ENCODE measurements at places on chromosomes 4 and X.

DNA sequence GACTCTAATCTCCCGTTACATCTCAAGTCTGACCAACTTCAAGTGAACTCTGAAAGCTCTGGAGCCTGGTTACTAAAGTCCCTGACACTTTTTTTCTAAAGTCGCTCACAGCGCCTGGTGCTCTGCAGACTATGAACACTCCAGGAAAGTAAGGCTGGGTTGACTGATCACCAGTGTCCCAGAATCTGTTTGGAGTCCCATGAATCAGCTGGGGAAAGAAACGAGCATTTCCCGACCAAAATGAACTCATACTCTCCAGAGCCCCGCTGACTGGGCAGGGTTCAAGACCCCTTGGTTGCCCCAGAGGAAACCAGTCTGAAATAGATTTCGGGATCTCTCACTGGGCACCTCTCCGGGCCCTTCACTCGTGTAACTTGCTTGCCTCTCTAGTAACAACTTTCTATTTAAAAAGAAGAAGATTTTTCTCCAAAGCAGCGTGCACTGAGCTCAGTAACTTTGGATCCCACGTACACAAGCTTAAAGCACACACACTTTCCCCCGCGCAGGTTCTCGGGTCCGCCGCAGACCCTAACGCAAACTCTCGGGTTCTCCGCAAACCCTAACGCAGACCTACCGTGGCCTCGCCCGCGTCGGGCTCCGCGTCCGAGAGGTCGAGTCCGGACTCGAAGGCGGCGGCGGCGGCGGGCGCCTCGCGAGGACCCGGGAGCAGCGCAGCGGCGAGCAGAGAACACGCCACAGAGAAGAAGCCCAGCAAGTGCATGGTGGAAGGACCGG lies 964 bp downstream of the VEGFC start:
- no peak for DNase-seq

DNA sequence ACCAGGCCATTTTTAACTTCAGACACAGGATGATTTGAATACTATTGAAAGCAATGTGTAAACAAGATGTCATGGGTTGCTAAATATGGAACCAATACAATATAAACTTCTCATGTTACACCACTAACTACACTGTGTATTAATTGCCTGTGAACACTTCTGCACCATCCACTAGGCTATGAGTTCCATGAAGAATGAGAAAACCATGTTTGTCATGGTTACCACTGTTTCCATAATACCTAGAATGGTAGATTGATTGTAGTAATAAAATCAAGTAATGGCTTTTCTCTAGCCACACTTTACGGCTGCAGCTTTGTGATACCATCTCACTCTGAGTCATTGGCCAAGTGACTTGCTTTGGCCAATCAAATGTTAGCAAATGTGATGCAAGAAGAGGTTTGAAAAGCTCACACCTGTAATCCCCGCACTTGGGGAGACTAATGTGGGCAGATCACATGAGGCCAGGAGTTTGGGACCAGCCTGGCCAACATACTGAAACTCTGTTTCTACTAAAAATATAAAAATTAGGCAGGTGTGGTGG lies 19.9 kb upstream of the CYBB start:
- no peak for DNase-seq

- DNase-seq = no peak
Measured at GRCh38 chrX:114924856-114925255, 92.6 kb downstream of the IL13RA2 start.

DNA sequence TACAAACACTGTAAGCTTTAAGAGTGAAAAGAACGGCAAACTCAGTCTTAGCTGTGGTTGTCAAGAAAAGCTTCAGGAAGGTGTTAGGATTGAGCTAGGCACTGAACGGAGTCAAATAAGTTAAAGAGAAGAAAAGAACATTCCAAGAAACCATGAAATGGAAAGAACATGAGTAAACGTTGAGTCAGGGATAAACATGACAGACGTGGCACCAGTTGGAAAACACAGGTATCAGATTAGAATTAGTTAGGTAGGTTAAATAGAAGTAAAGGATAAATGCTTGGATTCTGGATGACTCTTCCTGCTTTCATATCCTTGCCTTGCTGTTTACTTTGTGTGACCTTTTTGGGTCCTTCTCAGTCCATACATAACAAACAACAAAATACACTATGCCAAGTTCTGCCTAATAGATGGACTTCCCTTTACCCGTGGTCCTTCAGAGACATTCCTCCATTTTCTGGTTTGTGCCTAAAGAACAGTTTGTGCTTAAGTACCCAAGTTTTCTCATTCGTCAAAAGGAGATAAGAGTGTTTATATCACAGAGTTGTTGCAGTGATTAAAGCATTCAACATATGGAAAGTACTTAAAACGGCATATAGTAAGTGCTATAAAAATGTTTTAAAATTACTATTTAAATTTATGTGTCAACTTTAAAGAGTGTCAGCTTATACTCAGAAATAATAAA lies 446.9 kb downstream of the TMA16 start:
- DNase-seq = no peak

DNA sequence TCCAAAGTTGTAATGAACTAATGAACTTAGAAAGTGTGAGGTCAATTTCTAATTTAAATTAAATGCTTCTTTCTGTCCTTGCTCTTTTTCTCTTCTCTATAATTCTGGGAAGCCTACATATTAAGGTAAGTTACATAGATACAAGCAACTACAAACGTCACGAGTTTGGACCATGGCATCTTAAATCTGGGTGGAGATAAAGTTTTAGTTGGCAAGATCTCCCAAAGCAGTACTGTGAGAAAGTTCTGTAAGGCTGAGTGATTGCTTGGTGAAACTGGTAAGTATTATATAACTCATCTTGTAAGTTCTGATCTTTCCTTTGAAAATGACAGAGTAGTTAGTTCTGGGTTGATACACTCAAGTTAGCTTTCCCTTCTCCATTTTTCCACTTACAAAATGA lies 125.7 kb upstream of the CBR4 start:
- DNase-seq = no peak

DNA sequence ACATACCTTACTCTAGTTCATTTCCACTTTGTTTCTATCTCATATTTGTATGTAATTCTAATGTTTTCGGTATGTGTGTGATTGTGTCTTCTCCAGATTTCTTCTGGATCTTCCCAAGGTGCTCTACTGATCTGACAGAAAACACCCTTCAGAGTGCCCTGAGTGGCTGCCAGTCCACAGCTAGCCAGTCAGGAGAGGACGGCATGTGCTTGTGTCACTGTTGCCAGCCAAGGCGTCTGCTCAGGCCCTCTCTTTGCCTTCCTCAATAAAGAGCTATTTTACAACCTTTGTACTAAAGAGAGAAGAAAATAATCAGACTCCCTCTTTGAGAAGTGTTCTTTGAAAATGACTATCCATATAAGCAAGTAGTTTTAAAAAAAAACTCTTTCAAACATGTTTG lies 29.0 kb downstream of the CD99L2 start:
- DNase-seq = no peak

DNA sequence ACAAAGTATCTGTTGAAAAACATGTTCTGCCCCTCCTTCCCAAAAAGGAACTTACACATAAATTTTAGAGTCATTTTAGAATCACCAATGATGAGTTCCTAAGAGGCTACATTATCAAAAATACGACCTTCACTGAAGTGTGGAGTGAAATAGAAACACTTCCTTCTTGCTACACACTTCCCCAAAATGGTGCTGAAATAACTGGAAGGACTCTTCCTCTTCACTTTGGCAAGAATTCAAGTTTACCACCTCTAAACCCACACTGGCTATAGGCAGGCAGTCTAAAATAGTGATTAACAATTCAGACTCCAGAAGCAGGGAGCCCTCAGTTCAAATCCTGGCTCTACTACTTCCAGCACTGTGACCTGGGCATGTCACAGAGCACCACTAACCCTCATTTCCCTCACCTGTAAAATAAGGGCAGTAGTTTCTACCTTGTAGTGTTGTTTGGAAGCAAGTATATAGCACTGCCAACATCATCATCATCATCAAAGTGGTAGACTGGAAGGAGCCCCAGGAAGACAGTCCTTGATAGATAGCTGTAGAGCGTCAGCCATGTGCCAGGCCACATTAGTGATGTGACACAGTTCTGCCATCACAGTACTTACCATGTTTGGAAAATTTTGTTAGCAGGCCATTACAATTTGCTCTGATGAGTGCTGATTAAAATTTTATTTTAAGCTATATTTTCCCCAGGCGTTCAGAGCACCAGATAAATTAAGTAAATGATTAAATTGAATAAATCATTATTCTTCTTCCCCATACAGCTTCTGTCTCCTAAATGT lies 103.3 kb downstream of the PARM1 start:
- no peak for DNase-seq

GRCh38 chr4:117968606-117969005 lies 65.7 kb upstream of the NDST3 start:
- DNase-seq = no peak

DNA sequence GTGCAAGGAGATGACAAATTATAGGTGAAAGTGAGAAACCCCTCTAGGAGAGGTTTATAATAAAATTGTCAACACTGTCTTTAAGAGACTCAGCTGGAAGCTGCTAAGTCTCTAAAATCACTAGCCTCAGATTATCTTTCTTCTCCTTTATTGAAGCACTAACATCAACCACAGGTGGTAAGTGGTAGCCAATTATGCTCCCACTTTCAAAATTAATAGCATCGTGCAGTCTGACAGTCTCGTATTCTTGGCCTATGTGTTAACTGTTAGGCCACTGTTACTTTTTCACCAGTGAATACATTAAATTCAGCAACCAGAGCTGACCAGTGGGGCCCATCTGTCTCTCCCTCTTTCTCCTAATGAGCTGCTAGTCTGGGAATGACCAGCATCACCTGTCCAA lies 674.1 kb downstream of the RAPGEF2 start:
- no peak for DNase-seq

- DNase-seq = no peak
Measured at GRCh38 chr4:54140287-54140686, 40.3 kb downstream of the GSX2 start.

DNA sequence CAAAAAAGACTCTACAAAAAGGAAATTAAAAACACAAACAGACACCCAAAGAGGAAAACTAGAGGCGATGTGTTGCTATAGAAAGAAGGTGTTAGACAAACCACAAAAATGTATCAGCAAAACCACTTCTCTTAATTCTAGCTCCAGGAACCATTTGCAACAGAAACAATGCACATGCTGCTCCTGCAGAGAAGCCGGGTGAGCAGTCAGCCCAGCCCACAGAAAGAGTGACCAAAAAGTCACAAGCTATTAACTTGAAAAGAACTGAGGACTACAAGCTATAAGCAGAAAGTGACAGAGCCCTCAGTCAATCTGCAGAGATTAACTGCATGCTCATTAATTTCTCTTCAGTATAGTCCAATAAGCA lies 96.2 kb upstream of the KLHL13 start:
- DNase-seq = no peak

DNA sequence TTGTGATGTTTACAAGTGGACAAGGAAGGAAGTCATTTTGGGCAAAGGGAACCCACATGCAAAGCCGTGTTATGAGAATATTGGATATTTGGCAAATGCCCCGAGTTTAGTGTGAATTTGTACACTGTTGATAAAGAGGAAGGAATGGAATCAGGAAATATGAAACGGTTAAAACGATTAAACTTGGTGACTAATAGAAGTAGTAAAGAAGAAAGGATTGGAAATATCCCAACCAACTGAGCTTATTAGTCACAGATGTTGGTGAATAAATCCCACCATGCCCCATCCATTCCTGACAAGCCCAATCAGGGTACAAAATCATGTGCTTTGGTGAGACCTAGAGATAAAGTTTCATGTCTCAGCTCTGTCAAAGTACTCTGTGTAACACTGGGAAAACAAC lies 22.0 kb downstream of the ARHGAP24 start:
- DNase-seq = no peak

DNA sequence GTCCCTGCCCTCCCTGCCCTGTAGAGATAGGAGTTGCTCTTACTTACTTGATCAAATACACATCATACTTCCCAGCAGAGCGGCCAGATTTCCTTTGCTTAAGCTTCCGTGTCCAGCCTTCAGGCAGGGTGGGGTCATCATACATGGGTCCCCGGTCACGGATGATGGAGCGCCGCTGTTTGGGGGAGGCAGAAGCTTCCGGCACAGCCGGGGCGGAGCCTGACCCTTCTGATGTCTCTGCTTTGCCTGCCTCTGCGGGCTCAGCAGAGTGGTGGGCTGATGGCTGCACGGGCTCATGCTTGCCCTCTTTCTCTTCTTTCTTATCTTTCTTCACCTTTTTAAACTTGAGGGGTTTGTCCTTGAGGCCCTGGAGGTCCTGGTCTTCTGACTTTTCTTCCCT lies 12.5 kb upstream of the IRAK1 start:
- DNase-seq = no peak

- DNase-seq = no peak
Measured at GRCh38 chr4:79897174-79897573, 175.9 kb downstream of the ANTXR2 start.

DNA sequence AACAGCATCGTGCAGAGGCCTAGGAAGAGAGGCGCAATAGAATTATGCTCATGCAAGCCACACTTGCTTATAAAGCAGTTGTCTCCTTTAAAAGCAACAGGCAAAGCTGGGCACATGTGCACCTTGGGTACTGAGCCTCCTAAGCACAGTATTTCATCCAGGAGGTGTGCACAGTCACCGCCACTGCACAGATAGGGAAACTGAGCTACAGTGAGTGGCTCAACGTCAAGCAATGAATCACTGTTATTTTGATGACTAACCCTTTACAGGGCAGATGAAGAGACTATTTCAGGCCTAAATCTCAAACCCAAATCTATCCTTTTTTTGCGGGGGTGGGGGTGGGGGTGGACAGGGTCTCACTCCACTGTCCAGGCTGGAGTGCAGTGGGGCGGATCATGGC lies 42.3 kb downstream of the BCOR start:
- no peak for DNase-seq

DNA sequence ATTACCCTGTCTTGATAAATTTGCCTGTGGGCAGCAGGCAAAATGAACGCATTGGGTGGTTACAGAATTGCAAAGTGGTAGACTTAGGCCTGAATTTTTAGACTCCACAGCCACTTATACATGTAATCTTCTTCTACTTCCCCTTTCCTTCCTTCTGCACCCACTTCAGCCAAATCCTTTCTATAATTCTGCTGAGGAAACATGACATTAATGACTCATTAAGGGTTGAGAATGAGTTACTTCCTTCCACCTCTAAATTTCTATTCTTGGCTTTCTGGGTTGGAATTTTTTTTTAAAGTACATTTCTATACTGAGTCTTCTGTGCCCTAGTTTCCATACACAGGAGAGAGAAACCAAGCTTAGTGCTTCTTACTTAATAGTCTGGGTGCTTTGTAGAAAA lies 10.1 kb downstream of the PAPSS1 start:
- DNase-seq = no peak

DNA sequence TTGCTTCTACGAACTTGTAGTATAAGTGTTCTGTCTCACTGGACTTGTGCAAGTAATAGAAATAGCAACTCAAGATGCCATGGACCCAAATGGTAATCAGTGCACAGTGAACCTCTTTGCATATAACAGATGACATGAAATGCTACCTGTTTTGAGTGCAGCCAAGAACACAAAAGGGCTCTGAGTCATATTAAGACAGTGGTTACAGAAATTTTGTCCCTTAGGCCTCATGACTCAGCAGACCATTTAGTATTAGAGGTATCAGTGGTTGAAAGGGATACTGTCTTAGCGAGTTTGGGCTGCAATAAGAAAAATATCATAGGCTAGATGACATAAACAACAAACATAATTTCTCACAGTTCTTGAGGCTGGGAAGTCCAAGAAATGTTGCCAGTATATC lies 502.9 kb upstream of the PCDH10 start:
- DNase-seq = no peak

- no peak for DNase-seq
Measured at GRCh38 chr4:5750052-5750945, 39.3 kb downstream of the EVC start.

- DNase-seq = no peak
Measured at GRCh38 chr4:3308691-3309090, 15.9 kb downstream of the RGS12 start.
